Dorsolateral prefrontal cortex (tissue), 122 donors: ENCODE measurements at places on chromosomes 16 and 17.

DNA sequence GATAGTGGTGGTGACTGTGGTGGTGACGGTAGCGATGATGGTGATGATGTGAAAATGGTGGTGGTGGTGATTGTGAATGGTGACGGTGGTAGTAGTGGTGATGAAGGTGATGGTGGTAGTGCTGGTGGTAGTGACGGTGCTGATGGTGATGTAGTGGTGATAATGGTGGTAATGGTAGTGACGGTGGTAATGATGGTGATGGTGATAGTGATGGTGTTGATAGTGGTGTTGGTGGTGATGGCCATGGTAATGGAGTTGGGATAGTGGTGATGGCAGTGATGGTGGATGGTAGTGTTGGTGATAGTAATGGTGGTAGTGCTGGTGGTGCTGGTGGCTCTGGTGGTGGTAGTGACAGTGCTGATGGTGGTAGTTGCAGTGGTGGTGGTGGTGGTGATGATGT is 14.7 kb upstream of the RBFOX1 start:
- no peak for DNase-seq

- DNase-seq, result peak; percentile 60
These were observed 4.2 kb upstream of the SREBF1 start for GRCh38 chr17:17840751-17841591.

DNA sequence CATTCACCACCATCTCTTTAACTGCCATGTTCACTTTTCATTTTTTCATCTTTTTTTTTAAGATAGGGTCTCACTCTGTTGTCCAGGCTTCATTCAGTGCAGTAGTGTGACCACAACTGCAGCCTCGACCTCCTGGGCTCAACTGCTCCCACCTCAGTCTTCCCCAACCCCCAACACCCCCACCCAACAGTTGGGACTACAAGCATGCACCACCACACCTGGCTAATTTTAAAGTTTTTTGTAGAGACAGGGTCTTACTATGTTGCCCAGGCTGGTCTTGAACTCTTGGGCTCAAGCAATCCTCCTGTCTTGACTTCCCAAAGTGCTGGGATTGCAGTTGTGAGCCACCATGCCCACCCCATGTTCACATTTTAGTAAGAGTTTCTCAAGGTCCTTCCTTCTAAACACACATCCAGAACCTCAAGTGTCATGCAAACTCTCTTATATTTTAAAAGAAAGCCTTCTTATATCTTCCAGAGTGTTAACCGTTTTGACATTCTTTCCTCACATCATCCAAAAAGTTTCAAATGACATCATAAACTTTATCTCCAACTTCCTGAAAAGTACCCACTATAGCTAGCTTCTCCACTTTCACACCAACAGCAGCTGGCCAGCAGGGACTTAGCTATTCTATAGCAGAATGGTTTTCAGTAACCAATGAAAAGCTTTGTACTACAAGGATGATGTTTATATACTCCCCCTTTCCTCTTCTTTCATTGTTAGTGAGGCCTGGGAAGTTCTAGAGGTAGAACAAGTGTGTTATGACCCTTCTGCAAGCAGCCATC is 49.3 kb downstream of the TRAF4 start:
- DNase-seq, result no peak

GRCh38 chr17:65122836-65123756 is 14.1 kb upstream of the RGS9 start:
- peak; percentile 67 for DNase-seq

GRCh38 chr16:87754535-87754934 is 11.3 kb downstream of the KLHDC4 start:
- DNase-seq, result no peak

DNA sequence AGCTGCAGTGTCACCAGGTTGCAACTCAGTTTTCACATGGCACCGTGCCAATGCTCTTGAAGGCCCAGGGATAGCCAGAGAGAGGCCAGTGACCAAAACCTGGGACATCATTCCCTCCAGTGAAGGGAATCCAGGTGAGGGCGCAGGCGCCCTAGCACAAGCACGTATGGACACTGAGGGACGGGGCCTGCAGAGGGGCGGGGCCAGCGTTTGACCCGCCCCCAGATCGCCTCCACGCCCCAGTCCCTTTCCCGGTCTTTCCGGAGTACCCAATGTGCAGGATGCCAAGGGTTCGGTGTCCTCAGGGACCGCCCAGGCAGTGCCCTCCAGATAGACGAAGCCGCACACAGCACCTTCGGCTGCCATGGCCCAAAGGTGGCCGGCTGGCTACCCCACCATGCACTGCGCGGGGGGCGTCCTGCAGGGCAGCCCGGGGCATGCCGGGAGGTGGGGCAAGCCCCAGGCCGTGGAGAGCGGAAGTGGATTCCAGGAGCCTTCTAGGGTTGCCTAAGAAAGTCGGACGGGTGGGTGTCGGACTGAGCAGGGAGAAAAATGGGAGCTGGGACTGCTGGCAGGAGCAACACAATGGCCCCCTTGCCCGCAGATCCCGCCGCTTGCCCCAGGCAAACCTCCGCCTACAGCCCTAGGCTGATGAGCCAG is 4.6 kb downstream of the SLC12A4 start:
- DNase-seq, result no peak
